ENCODE measurements at places on chromosomes 13 and 19. TPM values are rescaled to one million over a fixed set of nuclear protein-coding genes. Genes with fewer than 3 reads are reported as not detected.

GRCh38 chr13:49399801-49400472, 43.9 kb downstream of the CAB39L start:
- no peak for DNase-seq
- H3K4me1 ChIP-seq = peaks cover 22% of the 10 kb centered on the region
- no peaks in the 10 kb centered on the region for H3K36me3 ChIP-seq

- H3K4me3 ChIP-seq = no peak overlapping the region
- DNase-seq = no peak
- H3K27ac ChIP-seq = no peak overlapping the region
- H3K4me1 ChIP-seq = no peaks in the 10 kb centered on the region
- H3K36me3 ChIP-seq = peaks cover 2% of the 10 kb centered on the region
These were observed 11.5 kb downstream of the MPND start for GRCh38 chr19:4354897-4355296.

The PTH2 gene
- polyA plus RNA-seq = 15.8 TPM

The SHANK1 gene
- polyA plus RNA-seq = 2.0 TPM

The PEAK3 gene
- polyA plus RNA-seq = 0.06 TPM
